ENCODE measurements at places on chromosomes 3 and 15.

GRCh38 chr3:173732237-173732636 is 334.7 kb downstream of the NLGN1 start:
- no peak for DNase-seq

GRCh38 chr3:59813148-59813538 is 763.3 kb upstream of the CFAP20DC start:
- no peak for DNase-seq

- no peak for DNase-seq
These were observed 111.0 kb downstream of the SEMA5B start for GRCh38 chr3:122916580-122916979.

- DNase-seq: no peak
These were observed 207.6 kb upstream of the MDFIC2 start for GRCh38 chr3:70519913-70520659.

GRCh38 chr3:59085976-59086375 is 36.2 kb upstream of the CFAP20DC start:
- no peak for DNase-seq

- DNase-seq: no peak
These were observed 34.1 kb upstream of the LIMD1 start for GRCh38 chr3:45560281-45560971.

DNA sequence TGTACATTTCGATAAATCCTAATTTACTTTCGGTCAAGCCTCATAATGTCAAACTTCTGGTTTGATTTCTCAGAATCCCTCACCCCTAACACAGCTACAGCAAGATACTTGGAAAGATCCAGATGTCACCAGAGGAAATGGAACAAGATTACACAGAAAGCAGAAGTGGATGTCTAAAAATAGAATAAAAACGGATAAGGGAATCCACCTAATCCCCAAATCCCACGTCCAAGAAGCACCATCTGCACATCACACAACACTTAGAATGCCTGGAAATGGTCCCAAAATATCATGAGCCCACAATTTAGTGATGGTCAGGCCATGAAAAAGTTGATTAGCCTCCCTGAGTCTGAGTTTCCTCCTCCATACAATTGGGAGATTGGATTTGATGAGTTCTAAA is 61.7 kb downstream of the AGTR1 start:
- no peak for DNase-seq

DNA sequence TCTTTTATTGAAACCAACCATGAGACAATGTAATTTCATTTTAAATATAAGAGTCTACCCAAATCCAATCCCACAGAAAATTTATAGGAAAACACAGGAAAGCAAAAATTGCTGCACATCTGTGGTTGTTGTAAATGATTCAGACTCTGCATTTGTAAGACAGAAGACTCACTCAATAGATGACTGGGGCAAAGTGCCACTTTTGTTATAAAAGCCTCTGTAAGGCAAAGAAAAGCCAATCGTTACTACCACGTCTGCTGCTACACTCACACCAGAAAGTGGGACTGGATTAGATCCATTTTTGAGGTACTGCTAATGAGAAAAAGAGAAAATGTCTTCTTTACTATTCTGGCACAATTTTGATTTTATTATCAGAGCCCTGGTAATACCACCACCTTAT is 74.9 kb downstream of the SEMA6D start:
- no peak for DNase-seq

DNA sequence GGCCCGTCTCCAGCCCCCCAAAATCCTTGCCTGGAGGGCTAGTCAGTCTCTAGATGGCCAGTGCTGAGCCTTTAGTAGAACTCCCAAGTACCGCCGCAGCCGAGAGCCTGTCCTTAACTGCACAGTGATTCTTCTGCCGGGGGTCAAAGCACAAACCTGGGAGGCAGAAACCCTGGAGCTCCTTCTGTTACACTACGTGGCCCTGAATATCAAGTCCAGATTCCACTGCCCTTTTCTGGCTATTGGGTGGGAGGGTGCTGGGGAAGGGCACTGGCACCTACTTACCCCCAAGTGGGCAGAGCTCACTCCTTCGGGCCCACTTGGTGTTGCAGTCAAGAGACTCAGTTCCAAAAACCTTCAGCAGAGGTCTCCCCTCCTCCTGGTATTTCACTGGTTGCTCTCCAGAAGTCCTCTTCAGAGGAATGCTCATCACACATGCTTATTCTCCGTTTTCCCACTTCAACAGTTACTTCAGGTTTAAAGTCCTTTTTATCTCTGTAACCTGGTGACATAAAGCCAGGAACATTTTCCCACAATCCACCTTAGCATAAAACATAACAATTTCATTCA is 10.8 kb downstream of the PDHB start:
- no peak for DNase-seq

- DNase-seq: no peak
These were observed 1.3 kb downstream of the HDDC3 start for GRCh38 chr15:90930861-90931574.

GRCh38 chr3:168801794-168802193 is 706.1 kb upstream of the GOLIM4 start:
- DNase-seq: no peak

GRCh38 chr3:32303977-32304881 is 65.7 kb downstream of the CMTM8 start:
- no peak for DNase-seq

DNA sequence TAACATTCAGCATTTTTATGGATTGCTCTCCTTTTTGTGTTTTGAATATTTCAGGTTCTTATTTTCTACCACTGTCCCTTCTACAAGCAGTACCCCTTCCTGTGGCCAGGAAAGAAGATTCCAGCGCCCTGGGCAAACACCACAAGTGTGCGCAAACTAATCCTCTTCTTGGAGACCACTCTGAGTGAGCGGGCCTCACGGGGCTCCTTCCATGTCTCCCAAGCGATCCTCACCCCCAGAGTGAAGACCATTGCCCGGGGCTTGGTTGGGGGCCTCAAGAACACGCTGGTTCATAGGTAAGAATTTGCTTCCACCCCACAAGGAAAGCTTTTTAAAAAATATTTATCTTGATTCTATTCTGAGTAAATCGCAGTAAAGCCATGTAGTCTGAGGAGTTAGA is 118.7 kb upstream of the ZBED2 start:
- DNase-seq: no peak

DNA sequence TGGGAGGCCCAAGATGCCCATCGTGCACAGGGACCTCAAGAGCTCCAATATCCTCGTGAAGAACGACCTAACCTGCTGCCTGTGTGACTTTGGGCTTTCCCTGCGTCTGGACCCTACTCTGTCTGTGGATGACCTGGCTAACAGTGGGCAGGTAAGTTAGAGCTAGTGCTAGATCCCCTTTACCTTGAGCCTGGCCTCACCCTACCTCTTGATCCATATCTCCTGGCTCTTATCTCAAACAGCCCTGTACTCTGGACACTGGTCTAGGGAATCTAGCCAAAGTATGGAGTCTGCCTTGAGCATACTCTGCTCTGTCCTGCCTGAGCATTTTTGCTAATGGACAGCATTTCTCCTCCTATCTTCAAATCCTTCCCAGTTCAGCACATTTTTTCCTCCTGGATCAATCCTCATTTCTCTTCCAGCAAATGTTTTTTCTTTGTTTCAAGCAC is 65.9 kb downstream of the TGFBR2 start:
- DNase-seq: no peak

DNA sequence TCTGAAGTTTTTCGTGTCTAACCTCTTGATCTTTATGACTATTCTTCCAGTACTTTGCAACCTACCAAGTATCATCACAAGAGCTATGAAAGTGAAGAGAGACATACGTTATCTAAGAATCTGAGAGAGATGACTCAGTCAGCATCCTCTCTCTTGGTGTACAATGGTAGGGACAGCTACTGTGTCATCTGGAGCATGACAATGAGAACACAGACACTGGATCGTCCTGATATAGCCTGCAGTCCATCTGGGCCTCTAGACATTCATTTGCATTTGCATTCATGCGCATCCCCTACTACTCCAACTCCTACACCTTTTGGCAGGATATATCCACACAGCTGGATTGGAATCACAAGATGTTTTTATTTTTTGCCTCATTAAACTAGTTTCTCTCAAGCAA is 115.2 kb downstream of the PEX5L start:
- peak; percentile 25 for DNase-seq

DNA sequence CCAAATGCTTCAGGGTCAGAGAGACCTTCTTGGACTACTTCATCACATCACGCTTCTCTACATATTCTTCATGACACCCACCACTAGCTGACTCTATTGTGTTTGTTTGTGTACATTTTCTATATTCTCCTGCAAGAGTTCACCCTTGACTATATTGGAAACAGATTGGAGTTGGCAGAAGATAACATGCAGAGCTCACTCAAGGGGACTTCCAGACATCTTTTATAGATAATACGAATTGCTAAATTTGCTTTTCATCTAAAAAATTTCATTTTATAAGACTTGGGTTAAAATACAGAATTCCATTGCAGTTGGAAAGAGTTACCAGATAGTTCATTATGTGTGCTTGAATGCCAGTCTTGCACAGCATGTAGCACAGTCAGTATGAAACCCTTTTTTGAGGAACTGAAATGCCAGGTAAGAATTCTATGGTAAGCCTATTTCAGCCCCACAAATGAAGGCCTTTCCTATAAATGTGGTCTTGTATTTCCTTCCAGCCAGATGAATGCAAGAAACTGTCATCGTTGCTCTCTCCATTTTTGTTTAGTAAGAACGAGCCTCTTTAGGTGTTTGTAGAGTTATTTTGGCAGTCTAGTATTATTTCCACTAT is 177.6 kb downstream of the GHSR start:
- DNase-seq: peak; percentile 66

- DNase-seq: no peak
These were observed 654.5 kb upstream of the CFAP20DC start for GRCh38 chr3:59704292-59704691.

- no peak for DNase-seq
These were observed 71.6 kb downstream of the CLASP2 start for GRCh38 chr3:33646406-33646805.

DNA sequence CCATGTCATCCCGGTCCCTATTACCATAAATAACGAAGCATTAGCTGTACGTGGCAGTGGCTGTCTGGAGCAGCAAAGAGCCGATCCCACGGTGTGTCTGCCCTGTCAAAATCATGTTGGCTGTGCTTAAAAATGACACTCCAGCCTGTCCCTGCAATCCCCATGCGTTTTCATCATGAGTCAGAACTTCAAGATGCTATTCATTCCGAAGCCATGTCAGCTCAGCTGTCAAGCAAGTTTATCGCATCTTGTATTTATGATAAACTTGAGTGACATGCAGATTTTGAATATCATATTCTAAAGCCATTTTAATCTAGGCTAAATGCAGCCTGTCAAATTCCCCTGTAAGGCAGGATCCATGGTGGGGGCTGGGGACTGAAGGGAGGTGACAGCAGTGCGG is 152.4 kb downstream of the TJP1 start:
- no peak for DNase-seq

GRCh38 chr3:186107215-186108105 is 1.4 kb downstream of the ETV5 start:
- no peak for DNase-seq

DNA sequence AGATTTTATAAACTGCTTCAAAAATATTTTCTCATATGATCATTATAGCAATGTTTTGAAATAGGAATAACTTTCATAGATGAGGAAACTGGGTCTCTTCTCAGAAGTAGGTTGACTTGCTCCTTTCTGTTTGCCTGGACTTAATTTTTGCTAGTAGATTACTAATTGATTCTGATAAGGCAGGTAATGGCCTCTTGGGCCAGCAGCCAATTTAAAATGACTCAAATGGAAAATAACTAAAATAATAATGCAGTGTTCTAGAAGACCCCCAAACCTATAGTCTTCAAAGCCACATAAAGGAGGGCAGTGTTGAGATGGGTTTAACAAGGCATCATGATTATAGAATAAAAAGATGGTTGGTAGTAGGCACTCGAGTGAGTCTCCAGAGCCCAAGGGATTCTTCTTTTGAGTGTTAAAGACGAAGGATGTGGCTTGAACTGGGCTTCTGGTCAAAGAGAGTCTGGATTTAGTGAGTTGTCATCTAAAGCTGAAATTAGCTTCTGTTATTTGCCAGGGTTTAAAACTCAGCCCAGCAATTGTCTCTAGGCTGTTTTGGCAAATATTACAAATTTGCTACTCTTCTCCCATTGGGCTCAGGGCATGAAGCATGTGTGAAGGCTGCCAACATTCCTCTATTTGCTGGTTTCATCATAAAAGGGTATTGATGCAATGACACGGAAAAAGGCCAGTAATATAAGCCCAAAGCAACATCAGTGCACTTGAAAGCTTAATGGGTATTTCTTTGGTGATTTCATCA is 297.1 kb upstream of the MEIS2 start:
- no peak for DNase-seq

- no peak for DNase-seq
These were observed 37.3 kb downstream of the TLE3 start for GRCh38 chr15:70060214-70060992.

GRCh38 chr15:37973856-37974255 is 39.4 kb downstream of the TMCO5A start:
- DNase-seq: no peak

- DNase-seq: no peak
These were observed 1034.1 kb upstream of the SEMA6D start for GRCh38 chr15:46682969-46683791.

GRCh38 chr3:155012584-155012983 is 67.5 kb upstream of the MME start:
- no peak for DNase-seq

- DNase-seq: no peak
These were observed 43.1 kb downstream of the FSTL1 start for GRCh38 chr3:120407508-120408287.

GRCh38 chr3:192905980-192906678 is 11.5 kb downstream of the MB21D2 start:
- DNase-seq: no peak

DNA sequence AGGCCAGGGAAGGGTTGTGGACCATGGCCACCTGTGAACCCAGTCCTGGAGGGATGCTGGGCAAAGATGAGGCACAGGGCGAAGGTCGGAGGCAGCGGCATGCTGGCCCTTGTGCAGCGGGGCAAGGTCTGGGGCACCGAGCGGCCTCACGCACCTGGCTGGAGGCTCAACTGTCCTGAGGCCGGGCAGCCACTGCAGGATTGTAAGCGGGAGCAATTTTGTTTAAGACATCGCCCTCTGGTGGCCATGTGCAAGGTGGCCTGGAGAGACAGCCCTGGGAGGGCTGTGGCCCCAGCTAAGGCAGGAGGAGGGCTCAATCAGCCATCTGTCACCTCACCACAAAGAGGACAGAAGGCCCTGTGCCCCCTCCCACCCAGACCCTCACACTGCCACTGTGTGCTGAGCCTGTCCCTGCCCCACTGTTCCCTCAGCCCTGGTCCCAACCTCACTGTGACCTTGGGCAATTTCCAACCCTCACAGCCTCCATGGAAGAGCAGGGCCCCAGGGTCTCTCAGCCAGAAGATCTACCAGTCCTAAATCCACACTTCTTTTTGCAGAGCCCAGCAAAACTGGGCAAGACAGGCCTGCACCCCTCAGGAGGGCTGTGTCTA is 46.2 kb downstream of the TPRA1 start:
- no peak for DNase-seq

- DNase-seq: no peak
These were observed 254.9 kb upstream of the RASGRP1 start for GRCh38 chr15:38819387-38819950.

DNA sequence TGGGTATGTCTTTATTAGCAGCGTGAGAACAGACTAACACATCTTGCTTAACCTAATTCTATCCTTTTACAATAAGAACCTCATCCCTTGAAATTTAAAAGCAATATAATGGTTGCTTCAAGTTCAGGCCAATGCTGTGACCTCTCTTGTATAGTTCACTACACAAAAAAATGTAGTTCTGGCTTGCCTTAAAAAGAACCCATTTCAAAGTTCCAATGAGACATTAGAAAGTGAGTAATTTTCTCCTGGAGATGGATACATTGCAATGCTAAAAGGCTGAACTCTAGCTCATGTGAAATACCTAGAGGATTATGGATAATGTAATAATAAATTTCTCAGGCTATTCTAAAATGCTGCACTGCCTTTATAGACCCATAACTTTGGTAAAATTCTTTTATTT is 47.8 kb downstream of the ATP13A4 start:
- DNase-seq: no peak

Data from GM12878 (cell line).